ENCODE measurements at places on chromosomes 7 and 10. TPM values are rescaled to one million over a fixed set of nuclear protein-coding genes. Genes with fewer than 3 reads are reported as not detected.

Gene RNF133
- total RNA-seq: 1.1 TPM

Gene ABCB4
- 3.3 TPM for total RNA-seq

Gene RBP3
- total RNA-seq: not detected

Gene RSBN1L
- total RNA-seq: 23.7 TPM

Gene TMEM60
- 10.1 TPM for total RNA-seq

Gene GPR26
- total RNA-seq: not detected

GRCh38 chr7:78769481-78770101, 683.9 kb downstream of the MAGI2 start:
- no peak for DNase-seq

GRCh38 chr10:113753020-113753692, 1.7 kb downstream of the PLEKHS1 start:
- no peak for DNase-seq

- no peak for DNase-seq
These were observed 155.1 kb upstream of the SEMA3D start for GRCh38 chr7:85341973-85342372.

DNA sequence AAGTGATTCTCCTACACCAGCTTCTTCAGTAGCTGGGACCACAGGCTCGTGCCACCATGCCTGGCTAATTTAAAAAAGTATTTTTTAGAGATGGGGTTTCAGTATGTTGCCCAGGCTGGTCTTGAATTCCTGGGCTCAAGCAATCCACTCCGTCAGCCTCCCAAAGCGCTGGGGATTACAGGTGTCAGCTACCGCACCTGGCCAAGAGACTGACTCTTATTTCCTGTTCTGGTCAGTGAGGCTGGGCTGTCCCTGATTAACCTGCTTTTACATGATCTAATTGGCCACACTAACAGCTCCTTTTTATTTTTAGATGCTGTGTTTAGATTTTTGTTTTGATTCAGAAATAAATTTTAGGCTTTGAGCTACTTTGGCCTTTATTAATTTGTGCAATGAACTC, 203.9 kb downstream of the NXPH1 start:
- no peak for DNase-seq

- no peak for DNase-seq
These were observed 19.4 kb upstream of the ADGRA1 start for GRCh38 chr10:133068111-133069032.

DNA sequence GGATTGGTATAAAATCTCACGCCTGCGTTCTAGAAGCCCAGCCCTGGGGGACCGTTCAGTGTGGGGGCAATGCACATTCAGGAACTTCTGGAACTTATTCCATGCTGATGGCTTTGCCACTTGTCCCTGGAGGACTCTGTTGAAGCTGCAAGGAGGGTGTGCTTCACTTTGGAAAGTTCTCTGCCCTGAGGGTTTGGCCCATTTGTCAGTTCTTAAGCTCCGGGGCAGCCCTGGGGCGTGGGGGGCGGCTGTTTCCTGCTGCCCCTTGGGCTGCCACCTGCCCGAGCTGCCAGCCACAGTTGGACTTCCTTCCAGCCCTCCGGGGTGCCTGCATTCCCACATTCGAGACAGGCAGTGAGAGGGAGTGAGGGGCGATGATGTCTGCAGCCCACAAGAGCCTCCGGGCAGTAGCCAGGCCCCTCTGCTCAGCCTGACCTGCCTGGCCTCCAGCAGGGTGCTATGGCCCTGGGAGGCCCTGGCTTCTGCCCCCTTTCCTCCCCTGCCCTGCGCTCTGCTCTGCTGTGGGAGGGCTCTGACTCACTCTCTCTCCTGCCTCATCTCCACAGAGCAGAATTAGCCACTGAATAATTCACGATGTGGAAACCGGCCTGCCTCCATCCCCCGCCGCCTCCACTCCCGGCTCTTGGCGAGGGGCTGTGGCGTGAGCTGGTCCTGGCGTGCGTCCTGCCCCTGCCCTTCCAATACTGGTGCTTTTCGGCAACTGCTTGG, 1.9 kb downstream of the TTYH3 start:
- no peak for DNase-seq

DNA sequence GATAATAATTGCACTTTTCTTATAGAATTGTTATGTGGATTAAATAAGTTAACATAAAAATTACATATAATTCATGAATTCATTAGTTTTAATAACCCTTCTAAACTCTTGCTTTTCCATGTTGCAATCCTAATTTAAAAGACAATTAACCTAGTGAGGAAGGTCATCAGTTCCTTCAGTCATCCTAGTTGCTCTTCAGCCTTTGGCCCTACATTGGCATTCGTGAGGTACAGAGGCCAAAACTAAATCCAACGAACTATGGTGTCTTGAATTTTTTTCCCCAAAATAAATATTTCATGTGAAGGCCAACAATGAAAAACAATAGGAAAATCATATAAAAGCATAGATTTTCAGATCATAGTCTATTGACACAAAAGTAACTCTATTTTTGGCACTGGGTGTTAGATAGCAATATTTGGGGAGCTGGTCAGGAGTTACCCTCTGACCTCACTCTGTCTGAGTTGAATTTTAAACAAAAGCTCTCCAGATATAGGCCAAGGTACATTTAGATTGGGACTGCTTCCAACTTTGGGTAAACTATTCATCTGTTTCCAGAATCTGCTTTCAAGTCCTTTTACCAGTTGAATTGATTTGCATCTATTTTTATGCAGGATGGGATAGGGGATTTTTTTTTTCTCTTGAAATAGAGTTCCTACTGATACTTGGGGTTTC, 104.5 kb downstream of the SEM1 start:
- DNase-seq: no peak

GRCh38 chr10:44024356-44025116, 360.4 kb downstream of the CXCL12 start:
- DNase-seq: no peak

GRCh38 chr10:89421018-89421476, 6.7 kb downstream of the IFIT5 start:
- DNase-seq: no peak

DNA sequence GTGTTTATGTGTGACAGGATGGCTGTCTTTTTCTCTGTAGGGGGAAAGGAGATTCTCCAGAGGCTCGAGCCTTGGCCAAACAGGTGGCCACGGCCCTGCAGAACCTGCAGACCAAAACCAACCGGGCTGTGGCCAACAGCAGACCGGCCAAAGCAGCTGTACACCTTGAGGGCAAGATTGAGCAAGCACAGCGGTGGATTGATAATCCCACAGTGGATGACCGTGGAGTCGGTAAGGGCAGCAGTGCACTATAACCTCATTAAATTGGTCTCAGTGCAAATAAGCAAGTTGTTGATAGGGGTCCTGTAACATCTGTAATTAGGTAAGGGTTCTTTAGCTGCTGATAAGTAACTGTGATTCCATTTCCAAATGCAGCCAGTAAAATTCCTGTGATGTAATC, 56.4 kb downstream of the AP3M1 start:
- no peak for DNase-seq

DNA sequence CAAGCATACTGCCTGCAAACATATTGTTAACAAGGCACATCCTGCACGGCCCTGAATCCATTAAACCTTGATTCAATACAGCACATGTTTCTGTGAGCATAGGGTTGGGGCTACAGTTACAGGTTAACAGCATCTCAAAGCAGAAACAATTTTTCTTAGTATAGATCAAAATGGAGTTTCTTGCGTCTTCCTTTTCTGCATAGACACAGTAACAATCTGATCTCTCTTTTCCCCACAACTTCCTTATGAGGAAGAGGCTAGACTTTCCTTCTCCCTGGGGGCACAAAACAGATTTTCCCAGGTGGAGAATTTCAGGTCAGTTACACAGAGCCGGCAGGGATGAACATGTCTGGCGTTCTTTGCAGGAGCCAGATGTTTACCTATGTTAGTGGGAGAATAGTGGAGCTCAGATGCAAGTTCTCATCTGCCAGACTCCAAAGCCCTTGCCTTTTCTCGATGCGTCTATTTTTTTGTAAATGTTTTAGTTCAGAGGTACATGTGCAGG, 37.5 kb upstream of the PFKFB3 start:
- DNase-seq: no peak

- DNase-seq: no peak
These were observed 54.4 kb downstream of the ZNF503 start for GRCh38 chr10:75347186-75347585.

GRCh38 chr10:31219306-31219705, 99.7 kb upstream of the ZEB1 start:
- DNase-seq: no peak

DNA sequence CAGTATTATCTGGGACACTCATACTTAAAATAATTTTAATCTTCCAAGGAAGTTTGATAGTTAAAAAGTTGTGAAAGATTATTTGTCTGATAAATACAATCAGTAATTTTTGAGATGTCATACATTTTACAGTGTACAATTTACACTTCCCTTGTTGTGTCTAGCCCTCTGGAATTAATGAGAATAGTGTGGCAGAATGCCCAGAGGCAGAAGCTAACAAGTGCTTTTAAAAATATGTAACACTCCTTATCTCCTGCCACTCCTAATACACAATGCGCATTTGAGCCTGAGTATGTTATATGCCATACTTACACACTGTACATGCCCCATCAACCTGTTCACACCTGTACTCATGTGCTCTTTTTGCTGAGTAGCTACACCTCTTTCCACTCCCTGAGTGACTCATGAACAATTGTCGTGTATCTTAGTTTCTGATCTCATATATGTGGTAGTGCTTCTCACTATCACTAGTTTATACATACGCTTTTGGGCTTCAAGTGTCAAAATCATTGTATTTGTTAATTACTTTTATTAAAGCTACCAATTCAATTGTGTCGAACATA, 106.9 kb upstream of the GNAI1 start:
- no peak for DNase-seq

DNA sequence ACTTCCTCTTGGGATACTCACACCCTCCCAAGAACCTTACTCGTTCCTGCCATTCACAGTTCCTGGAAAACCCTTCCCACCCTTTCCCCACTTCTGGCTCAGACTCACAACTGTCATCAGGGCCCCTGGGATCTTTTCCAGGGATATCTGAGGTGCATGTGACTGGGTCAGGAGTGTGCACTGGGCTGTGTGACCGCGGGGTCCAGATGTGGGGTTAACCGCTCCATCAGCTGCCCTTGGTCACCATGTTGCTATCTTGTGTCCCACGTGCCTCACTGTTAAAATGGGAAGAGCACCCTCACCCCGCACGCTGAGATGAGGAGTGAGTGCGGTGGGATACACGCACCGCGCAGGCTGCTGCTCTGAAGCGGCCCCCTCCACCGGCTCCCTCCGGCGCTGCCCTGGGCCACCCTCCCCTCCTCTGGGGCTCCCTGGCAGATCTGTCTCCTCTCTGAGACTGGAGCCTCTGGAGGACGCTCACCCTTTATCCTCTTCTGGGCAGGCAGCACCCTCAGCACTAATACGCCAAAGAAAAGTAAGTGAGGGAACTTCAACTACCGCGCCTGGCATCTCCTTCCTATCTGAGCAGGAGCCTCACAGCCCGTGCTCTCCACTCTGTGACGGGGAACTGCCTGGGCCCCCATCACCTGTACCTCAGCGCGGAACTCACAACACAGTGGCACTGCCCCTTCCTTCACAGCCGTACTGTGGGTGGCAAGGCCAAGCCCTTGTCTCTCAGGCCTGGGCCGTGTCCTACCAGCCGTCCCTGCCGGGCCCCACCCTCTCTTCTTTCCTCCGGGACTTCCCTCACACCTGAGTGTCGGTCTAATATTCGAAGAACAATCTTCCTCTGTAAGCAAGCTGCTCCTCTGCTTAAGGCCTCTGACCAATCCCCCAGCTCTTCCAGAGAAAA, 15.6 kb downstream of the COBL start:
- no peak for DNase-seq

- no peak for DNase-seq
These were observed 320.5 kb downstream of the DGKB start for GRCh38 chr7:14582010-14582409.

DNA sequence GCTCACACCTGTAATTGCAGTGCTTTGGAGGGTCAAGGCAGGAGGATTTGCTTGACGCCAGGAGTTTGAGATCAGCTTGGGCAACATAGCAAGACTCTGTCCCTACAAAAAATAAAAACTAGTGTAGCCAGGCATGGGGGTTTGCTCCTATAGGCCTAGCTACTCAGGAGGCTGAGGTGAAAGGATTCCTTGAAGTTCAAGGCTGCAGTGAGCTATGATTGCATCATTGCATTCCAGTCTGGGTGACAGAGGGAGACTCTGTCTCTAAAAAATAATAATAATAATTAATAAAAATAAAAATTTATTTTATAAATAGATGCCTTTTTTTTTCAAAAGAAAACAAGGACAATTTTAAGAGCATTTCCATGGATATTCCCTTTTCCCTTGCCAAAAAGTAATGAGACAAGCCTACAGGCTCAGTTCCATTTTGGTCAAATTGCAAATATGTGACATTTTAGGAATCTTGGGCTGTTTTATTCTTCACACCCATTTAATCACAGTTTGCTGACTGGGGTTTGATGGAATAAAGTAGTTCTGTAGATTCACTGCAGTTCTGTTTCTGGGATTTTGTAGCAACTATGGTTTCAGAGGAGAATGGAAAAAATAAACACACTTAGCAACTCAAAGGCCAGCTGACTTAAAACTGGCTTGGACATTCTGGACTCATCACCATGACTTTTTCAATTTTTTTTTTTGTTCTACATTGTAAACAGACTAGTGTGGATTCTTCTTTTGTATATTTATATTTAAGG, 48.4 kb upstream of the ARHGAP21 start:
- no peak for DNase-seq
